GF-D8 (cell line): ENCODE measurements at places on chromosomes 3 and 15.

DNA sequence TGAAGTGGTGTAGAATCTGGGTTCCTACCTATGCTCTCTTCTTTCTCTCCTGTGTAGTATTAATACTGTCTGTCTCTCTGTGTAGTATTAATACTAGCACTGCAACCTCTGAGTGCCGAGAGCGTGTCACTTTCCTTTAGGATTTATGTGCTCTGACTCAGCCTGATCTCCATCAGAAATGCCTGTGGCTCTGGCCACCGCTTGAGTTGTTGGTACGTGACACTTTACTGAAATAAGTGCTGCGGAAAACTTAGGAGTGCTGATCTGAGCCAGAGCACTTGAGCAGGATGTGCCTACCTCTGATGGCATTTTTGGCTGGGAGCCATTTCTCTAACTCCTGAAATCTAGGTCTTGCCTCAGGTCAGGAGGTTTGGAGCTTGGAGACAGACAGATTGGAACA lies 807.4 kb downstream of the SQOR start:
- DNase-seq: no peak

DNA sequence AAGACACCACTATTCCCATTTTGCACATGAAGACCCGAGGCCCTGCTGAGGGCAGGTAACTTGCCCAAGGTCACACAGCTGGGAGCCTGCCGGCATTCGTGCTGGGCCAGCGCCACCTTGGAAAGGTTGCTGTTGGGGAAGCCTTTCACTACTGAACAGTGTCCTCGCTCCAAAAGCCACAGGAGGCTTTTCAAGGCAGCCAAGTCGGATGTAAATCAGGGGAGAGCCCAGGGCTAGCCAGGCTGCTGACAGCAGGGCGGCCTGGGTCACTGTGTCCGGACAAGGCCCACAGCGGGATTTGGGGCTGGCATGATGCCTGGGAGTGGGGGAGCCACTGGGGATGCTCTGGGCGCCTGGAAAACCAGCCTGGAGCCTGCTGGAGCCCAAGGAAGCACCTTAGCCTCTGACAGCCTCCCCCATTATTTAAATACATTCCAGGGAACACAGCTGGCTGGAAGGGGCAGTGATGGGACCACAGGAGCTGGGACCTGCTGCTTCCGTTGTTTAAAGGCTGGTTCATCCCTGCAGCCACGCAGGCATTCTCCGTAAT lies 10.5 kb downstream of the SLC6A6 start:
- no peak for DNase-seq

DNA sequence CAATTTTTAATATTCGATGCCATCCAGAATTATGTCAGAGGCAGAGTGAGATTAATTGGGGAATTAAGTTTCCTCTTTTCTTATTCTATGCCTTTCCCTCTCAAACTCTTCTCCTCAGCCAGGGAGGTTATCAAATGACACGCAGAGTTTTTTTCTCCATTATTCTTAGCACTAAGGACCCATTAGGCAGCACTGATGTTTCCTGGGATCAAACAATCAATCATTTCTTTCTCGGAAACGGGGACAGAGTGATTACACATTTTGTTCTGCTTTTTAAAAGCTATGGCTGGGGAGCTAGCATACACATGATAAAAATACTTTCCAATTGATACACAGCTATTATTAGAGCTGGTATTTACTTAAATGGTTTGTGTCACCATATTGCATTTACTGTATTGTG lies 35.3 kb upstream of the PSMD6 start:
- no peak for DNase-seq

DNA sequence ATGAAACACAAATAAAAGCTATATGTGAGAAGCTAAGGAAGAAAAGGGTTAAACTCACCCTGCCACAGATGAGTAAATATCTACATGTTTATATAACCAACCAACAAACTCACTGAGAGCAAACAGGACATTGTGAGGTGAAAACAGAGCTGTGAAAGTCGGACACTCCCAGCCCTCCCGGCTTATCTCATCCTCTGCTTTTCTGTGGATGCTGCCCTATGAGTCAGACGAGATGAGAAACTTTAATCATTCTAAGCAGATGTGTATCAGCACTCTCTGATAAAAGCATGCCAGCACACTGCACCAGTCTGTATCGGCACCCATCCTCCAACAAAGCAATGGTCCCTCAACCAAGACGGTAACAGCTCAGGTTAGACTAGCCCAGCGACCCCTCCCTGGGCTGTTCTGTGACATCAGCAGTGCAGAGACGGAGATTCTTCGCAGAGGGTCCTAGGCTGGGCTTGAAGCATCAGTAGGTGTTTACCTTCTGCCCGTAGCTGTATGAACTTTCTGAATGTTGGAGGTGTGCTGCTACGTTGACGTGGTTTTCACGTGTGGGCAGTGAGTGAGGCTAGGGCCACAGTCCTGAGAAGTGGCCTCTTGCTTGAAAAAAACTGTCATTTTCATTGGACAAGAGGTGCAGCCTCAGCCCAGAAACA lies 119.8 kb upstream of the ALDH1A3 start:
- DNase-seq: no peak

- DNase-seq: no peak
Measured at GRCh38 chr15:31977812-31978661, 52.3 kb upstream of the CHRNA7 start.

DNA sequence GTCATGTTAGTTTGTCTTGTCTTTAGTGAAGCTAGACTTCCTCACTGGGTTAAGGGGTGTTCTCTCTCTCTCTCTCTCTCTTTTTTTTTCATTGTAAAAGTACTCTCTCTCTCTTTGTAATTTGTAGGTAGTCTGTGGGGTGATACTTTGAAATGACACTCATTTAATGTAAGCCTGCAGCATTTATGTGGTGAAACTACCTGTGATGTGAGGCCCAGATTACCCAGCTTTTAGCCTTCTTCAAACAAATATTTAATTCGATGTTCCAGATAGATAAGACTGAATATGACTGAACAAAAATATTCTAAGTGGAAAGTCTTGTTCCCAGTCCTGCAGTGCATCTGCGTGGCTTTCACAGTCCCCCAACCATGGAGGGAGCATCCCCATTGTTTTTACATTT lies 49.7 kb downstream of the SQOR start:
- no peak for DNase-seq
